Stimulated activated CD4-positive, alpha-beta T cell treated with anti-CD3 and anti-CD28 coated beads, Interleukin-4, amount 100 ng/mL, for 48 hours (primary cell): ENCODE measurements at places on chromosomes 7 and 10.

DNA sequence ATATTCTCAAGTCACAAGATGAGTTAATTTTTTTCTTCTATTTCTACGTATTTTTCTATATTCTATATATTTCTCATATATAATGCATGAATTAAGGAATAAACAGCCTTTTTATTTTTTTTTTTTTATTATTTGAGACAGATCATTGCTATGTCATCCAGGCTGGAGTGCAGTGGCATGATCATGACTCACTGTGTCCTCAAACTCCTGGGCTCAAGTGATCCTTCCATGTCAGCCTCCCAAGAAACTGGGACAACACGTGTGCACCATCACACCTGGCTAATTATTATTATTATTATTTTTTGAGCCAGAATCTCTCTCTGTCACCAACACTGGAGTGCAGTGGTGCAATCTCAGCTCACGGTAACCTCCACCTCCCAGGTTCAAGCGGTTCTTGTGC is 1.5 kb downstream of the CLDN12 start:
- no peak for DNase-seq

- DNase-seq = no peak
Measured at GRCh38 chr7:51589111-51589510, 272.5 kb upstream of the COBL start.

DNA sequence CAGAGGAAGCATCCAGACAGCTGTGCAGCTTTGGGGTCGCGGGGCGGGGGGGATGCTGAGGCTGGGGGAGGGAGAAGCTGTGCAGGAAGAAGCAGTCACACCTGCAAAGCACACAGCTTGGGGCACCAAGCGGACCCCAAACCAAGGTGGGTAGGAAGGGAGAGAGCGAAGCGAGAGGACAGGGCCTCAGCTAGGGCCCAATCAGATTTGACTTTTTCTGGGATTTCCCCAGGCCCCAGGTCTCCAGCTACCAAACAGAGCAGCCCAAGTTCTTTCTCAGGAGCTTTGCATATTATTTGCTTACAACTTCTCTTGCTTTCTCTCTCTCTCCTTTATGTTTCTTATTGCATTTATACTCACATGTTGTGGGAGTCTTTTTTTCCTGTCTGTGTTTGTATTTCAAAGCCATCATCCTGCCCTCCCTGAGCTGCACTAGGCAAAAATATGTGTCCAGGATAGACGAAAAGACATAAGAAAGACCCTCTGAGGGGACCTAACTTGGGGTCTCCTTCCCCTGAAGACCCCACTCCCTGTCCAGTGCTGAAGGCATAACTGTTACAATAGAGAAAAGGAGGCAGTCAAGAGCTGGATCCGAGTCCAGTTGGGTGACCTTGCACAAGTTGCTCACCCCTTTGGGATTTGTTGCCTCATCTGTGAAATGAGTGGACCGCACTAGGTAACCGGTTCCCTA is 50.6 kb upstream of the SMNDC1 start:
- DNase-seq = no peak

GRCh38 chr10:50514995-50515394 is 108.8 kb downstream of the SGMS1 start:
- DNase-seq = no peak

- no peak for DNase-seq
Measured at GRCh38 chr7:55515569-55516279, 56.6 kb downstream of the VOPP1 start.

- DNase-seq = peak; percentile 76
Measured at GRCh38 chr7:27740449-27741086, 606 bp downstream of the TAX1BP1 start.

GRCh38 chr7:130275826-130276297 is 9.2 kb downstream of the CPA2 start:
- DNase-seq = no peak

DNA sequence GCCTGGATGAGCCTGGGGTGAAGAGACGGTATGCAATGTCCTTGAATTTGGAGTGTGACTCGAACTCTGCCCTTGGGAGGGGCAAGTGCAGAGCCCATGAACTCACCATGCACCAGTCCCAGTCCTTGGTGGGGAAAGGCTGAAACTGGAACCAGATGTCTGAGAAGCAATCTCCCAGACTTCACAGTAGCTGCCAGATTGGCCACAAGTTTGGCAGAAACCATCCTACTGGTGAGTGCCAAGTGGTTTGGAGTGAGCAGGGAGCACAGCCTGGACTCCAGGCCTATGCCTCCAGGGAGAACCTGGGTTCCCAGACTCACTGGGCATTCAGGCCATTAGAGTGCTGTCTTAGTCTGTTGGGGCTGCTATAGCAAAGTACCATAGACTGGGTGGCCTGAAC is 99.6 kb upstream of the LYZL1 start:
- DNase-seq = no peak

GRCh38 chr10:30818854-30819253 is 189.3 kb upstream of the LYZL2 start:
- DNase-seq = no peak

DNA sequence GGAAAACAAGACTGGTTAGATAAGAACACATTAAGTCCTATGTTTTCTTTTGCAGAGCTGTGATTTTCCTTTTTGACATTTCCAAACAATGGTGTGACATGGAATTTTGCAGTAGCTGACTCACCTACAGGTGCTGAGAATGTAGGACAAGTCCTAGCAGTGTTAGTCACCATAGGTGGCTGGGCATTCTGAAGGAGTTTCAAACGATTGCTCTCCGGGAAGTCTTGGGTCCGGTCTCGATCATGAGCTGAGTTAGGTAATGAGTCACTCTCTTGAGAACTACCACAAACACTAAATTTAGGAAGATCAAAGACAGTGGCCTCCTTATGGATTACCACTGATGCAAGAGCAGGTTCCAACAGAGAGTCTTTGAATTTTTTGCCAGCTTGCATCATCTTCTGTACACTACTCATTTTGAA is 3.6 kb downstream of the FIGNL1 start:
- no peak for DNase-seq

- DNase-seq = no peak
Measured at GRCh38 chr10:122494833-122495232, 33.5 kb downstream of the HTRA1 start.

DNA sequence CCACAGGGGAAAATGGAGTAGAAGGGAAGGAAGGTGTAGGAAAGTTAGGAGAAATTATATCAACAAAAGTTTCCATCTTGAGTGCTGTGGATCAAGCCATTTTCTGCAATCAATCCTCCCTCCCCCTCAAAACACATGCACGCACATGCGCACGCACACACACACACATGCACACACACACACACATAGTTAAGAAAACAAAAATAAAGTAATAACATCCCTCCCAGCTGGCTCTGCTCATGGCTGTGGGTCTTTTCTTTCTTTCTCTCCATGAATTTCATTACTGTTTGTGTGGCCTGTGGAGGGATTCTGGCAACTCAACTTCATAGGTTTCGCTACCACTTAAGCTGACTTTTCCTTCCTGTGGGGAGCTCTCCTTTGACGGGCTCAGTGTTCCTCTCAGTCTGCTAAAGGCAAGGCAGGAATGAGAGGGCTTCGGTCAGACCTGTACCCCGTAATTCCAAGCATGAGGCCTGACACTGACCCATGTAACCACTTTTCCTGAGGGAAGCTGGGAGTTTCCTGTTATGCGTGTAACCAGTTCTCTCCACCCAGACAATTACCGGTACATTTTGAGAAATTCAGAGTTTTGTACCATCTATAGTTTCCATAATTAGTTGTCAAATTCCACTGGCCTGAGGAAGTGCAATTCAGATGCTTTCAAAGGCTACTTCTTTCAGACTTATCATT is 79.8 kb downstream of the ZNF92 start:
- DNase-seq = no peak

- no peak for DNase-seq
Measured at GRCh38 chr7:124085179-124085578, 52.3 kb upstream of the TMEM229A start.

DNA sequence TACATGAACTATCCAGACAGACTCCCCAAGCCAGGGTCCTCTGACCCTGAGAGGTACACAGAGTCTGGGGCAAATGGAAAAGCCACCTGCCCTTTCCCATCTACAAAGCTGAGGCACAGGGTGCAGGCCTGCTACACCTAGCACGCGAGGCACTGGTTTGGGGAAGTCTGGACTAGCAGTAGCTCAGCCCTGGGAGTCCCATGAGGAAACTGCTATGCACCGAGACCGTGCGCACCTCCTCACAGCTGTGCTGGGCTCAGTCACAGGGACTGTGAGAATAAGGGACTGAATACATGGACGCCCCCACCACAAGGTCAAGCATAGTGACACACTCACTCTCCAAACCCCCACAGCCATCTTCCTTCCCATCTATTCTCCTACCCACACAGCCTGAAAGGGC is 8.2 kb downstream of the MAT1A start:
- no peak for DNase-seq

GRCh38 chr7:98640375-98640774 is 23.3 kb downstream of the NPTX2 start:
- no peak for DNase-seq

GRCh38 chr7:45021604-45022296 is 21.7 kb downstream of the CCM2 start:
- DNase-seq = no peak

- DNase-seq = no peak
Measured at GRCh38 chr7:105493923-105494315, 28.2 kb downstream of the PUS7 start.

DNA sequence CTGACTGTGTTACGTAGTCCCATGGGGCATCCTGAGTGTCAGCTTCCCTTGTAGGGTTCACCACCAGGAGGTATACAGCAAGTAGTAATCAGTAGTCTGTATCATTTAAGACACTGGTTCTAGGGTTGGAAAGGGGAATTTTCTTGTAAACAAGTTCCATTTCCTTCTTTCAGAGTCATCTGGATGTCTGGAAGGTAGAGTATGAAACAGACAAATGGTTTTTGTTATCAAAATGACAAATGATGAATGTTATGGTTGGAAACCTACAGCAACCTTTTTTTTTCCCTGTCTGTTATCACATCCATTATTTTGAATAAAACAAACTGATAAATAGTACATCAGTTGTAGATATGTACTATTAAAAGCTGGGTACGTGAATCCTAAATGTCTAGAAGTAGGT is 19.1 kb downstream of the SEMA3A start:
- no peak for DNase-seq

DNA sequence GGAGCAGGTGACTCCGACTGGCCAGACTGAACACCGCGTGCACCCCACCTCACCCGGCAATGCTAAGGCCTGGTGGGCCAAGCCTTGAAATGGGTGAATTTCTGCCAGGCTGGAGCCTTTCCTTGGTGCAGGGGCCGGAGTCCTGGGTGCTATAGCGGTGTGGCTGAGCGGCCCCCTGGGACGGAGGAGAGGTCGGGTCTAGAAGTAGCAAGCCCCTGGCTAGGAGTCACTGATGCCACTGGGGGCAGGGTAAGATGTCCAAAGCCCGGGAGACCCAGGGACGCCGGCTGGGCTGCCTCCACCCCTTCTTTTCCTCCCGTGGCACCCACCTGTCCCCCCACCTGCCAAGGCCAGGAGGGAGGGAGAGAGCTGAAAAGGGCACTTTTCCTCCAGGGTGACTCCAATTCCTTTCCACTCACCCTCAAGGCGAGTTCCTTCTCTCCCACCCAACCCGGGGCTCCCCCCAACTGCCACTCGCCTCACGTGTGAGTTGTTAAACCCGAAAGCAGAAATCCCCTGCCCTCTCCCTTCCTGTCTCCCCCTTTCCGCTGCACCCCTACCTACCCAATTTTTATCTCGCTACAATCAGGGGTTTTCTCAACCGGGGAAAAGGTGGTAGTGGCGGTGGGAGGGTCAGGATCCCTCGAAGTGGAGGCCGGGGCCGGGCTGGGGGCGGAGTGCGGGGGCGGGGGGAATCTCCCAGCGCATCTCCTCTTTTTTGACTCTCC is 6.0 kb upstream of the GATA3 start:
- DNase-seq = no peak

- peak; percentile 74 for DNase-seq
Measured at GRCh38 chr10:13299437-13300287, at the start of gene PHYH. TSS of gene PHYH (minus strand) at chr10:13300064. CDS start at chr10:13300042, 22 bp downstream.

GRCh38 chr7:149292462-149292823 is 30.4 kb downstream of the ZNF783 start:
- no peak for DNase-seq

- DNase-seq = no peak
Measured at GRCh38 chr7:91694351-91694841, 186.1 kb downstream of the MTERF1 start.
